ENCODE measurements at places on chromosomes 1 and 21.
A peak's percentile ranks its signal among the peaks of the same experiment; 100 is the strongest.

- peak; percentile 34 for DNase-seq
Observed at GRCh38 chr1:225848030-225848955, 33.9 kb downstream of the TMEM63A start.

GRCh38 chr1:100382657-100383056, 30.4 kb downstream of the CDC14A start:
- no peak for DNase-seq

DNA sequence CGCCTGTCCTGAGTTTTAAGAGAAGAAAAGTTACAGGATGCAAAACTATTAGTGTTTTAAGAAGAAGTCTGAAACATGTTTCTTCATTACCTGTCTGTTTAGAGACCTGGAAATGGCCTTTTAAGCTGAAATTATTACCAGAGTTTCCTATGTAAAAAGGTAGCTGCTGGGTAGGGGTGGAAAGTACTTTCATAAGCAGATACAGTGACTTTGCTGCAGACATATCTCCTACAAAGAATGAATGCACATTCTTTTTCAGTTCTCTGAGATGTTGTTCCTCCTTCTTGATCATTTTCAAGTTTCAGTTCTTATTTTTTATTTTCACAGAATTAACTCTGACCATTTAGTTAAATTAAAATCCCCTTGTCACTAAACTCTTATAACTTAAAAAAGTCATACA, 1329.6 kb downstream of the KCNT2 start:
- no peak for DNase-seq

- no peak for DNase-seq
Observed at GRCh38 chr1:219184337-219184736, 10.7 kb downstream of the LYPLAL1 start.

DNA sequence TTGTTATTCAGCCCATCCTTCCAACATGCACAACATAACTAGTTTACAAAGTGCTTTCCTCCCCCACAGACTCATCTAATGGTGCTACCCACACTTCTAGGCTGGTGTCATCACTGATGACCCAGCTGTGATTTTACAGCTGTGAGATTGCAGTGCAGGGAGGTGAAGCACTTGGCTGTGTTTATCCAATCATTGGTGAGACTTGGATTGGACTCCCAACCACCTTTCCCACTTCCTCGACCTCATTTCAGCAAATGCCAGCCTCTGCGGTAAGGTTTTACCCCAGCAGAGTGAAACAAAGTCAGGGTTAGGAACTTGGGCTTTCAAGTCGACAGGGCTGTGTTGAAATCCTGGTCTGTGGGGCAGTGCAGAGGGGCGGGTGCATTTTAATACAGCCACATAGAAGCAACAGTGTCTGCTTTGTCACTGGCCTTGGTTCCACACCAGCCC, 22.1 kb downstream of the ECHDC2 start:
- no peak for DNase-seq

DNA sequence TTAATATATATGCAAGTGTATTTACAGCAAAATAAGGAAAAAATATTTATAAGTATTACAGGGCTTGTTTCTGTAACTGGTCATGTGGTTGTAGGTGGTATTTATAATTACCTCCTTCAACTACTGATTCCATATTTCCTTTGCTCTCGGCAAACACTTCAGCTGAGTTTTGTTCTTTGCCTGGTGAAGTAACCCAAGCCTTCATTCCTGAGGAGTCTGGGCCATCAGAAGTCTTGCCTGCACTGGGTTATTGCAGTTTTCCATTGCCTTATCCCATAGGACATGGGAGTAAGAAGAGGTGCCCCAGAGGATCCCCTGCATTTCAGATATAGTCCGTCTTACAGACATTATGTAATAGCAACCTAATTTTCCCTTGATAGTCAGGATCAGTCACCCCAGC, 23.8 kb downstream of the MARK1 start:
- no peak for DNase-seq

GRCh38 chr1:174726167-174726879, 273.4 kb upstream of the CACYBP start:
- DNase-seq: no peak

GRCh38 chr1:43839056-43839455, 94.5 kb upstream of the ARTN start:
- DNase-seq: no peak

DNA sequence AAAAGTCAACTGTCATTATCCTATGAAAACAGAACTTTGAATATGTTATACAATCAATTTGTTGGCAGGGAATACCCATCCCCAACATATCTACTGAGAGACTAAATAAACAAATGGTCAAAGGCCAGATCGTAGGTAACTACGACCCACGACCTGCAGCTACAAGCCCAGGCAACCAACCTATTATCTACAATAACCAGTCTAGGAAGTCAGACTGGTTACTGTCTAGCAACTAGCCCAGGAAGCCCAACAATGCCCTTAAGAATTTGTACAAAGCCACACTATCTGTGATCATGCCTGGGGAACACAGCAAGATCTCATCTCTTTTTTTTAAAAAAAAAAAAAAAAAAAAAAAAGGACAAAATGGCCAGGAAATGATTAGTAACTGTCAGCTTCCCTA, 58.7 kb downstream of the SMYD3 start:
- no peak for DNase-seq

- no peak for DNase-seq
Observed at GRCh38 chr1:84632673-84633434, 57.4 kb downstream of the SSX2IP start.

- DNase-seq: peak; percentile 40
Observed at GRCh38 chr1:34796990-34797389, 4.2 kb downstream of the GJA4 start.

DNA sequence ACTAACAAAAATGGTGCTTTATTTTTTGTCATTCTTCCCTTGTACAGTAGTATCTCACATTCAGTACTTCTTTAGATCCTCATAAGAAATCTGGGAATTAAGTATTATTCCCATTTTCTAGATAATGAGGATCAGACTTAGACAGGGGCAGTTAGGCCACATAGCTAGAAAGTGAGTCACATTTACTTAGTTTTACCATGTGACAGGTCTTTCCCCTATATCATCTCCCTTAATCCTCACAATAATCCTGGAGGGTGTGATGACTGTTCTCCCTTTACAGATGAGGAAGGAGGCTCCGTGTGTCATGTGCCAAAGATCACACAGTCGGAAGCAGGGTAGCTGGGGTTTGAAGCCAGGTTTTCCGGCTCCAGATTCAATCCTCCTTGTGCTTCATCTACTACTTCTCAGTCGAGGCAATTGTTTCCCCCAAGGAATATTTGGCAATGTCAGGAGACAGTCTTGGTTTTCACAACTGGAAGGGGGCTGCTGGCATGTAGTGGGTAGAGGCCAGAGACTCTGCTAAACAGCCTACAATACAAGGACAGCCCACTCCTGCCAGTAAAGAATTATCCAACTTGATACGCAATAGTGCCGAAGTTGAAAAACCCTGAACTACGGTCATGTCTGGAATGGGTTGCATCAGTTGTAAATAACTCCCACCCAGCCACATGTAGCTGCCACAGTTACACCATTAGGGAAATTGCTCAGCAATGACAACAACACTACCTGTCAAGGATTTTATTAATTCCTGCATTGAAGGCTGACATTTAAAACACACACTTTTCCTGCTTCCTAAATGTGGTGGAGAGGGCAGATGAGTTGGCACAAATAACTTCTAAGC, 54.5 kb downstream of the C8B start:
- DNase-seq: no peak

GRCh38 chr21:27802816-27803475, 836.1 kb upstream of the ADAMTS5 start:
- no peak for DNase-seq

DNA sequence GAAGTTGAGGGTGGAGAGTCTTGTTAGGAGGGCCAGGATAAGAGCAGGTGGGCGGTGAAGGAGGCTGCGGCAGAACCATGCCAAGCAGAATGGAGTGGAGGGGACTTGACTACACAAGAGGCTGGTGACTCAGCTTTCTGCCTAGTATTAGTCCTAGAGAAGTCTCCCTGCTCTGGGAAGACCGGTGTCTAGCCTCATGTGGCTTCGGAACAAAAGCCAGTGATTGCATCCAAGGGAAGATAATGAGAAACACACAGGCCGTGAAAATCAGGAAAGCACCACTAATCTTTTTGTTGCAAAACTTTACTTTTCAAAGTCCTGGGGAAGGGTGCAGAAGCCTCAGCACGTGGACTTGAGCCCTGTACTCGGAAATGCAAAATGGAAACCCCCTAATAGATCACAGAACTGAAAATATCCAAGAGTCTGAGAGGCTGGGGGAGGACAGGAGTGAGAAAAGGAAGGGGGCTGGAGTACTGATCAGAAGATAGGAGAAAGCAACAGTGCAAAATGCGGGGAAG, 31.4 kb downstream of the DDR2 start:
- no peak for DNase-seq

DNA sequence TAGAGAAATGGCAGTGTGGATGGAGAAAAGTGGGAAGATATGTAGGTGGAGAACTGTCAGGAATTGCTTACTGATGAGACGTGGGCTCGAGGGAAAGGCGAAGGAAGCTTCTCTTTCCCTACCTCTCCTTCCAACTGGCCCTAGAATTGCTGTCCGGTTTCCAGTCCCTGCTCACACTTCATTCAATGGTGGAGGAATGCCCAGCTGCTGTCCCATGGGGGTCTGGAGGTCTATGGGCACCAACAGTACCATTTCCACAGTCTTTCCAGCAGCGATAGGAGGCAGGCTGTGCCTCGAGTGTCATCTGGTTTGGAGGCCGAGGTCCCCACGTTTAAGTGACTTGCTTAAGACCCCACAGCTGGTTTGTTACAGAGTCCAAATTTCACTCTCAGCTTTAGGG, 31.5 kb upstream of the CD1D start:
- no peak for DNase-seq

GRCh38 chr1:81020506-81020905, 780.2 kb upstream of the ADGRL2 start:
- DNase-seq: no peak

GRCh38 chr1:153841463-153841994, 66.3 kb downstream of the SLC27A3 start:
- no peak for DNase-seq

GRCh38 chr1:174656409-174657059, 208.8 kb downstream of the GPR52 start:
- no peak for DNase-seq

GRCh38 chr1:54277451-54278341, 77.7 kb downstream of the MRPL37 start:
- peak; percentile 35 for DNase-seq

GRCh38 chr1:39497585-39497984, 6.1 kb downstream of the BMP8A start:
- DNase-seq: no peak

DNA sequence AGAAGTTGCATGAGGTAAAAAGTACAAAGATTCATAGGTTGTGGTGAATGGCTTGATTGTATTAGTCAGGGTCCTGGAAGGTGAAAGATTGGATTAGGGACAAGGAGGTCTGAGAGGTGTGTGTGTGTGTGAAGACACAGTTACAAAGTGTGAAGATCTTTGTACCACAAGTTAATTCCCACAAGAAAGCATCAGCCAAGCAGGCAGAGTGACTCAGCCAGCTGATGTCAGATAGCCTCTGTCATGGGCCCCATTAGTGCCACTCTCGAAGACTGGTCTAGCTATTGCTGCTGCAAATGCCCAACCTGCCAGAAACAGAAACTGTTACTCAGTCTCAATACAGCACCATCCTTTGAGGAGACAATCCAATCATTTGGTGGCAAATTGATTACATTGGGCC, 96.5 kb downstream of the DTL start:
- no peak for DNase-seq

GRCh38 chr1:231757101-231757404, 130.5 kb downstream of the DISC1 start:
- DNase-seq: no peak

DNA sequence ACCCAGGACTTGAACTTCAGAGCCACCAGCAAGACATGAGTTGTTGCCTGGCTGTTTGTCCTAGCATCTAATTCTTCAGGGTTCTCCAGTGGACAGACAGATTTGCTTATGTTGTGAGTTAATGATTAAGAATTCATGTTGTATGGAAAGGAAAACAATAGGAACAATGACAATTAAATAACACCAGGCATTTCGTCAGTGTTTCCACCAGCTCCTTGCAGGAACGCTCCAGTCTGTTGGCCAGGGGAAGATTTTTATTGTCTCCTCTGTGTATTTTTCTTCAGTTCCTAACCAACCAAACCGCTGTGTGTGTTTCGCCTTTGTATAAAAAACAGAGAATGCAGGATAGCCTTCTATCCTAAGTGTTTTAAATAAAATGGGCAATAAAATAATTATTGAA, 64.4 kb upstream of the PTGFR start:
- no peak for DNase-seq

DNA sequence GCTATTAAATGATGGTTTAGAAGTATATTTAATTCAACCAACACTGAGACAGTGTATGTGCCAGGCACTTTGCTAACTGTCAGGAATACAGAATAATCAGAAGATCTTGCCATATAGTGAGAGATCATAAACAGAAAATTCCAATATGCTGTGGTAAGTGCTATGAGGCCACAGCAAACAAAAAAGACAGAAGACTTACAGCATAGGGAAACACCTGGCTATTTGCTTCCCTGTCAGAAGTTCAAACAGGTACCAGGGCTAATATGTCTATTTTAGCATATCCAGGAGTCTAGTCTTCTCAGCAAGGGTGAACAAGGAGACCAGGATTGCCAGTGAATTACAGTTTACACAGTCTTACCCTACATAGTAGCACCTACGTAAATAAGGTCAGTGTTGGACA, 30.4 kb downstream of the TRIT1 start:
- DNase-seq: no peak

DNA sequence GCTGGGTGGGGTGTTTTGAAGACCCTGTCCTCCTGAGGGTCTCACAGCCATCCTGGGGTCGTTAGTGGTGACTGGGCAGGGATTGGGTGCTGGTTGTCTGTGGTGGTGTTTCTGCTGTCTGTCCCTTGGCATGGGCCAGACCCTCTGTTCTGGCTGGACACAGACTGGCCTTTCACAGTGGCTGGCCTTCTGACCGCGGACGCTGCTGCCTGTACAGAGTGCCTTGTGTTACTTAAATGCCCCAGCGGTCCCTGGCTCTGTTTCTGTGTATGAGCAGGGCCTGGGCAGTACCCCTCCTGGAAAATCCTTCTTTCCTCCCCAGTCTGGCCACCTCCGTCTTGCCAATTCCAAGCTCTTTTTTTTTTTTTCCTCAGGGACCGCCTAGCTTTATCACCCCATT, 50.9 kb downstream of the SH3BGR start:
- no peak for DNase-seq

DNA sequence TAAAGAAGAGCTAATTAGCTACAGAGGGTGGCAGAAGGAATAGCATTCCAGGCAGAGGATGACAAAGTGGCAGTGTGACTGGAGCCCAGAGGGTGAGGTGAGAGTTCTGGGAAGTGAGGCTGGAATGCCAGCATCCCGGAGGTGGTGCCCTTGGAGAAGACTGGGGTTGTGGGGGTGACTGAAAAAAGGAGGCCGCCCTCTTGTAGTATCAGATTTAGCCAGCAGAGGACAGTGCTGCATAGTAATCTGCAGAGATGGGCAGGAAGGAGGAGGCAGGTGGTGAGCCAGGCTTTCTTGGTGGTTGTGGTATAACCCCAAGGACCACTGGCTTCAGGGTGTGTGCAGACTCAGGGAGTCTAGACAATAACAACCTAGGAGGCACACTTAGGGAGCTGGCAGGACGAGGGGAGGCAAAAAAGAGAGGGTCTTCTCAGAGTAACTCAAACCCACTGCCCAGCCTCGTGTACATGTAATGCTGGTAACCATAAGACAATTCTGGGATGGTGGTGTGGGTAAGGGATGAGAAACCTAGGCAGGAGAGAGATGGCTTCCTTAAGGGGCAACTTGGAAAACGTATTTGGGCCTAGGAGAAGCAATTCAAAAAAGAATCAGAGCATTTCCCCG, 30.5 kb downstream of the MROH7 start:
- DNase-seq: peak; percentile 67

GRCh38 chr1:211381481-211382181, 55.0 kb downstream of the TRAF5 start:
- DNase-seq: no peak

GRCh38 chr1:147807405-147807804, 47.0 kb upstream of the GJA5 start:
- DNase-seq: no peak

All from GM19239 (cell line).